ENCODE measurements at places on chromosomes 16 and 17.

GRCh38 chr17:58414596-58414997, 2.7 kb downstream of the RNF43 start:
- no peak for DNase-seq

- DNase-seq: no peak
Measured at GRCh38 chr17:63116967-63117830, 151.2 kb downstream of the TANC2 start.

DNA sequence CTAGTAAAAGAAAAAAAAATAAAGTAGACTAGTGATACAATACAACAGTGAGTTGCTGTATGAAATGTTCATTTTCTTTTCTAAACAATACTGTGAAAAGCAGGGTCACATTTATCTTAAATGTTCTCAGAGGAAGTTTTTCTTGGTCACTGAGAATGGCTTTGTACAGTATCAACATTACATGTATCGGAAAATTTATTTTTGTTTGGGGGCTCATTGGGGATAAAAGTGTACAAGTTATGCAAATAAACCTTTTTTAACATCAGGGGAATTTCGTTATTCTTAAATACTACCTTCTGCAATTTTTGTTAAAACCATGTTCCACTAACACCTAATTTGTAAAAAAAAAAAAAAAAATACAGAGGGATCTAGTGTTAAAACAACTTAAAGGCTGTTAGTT, 8.7 kb upstream of the ZNF594 start:
- DNase-seq: no peak

DNA sequence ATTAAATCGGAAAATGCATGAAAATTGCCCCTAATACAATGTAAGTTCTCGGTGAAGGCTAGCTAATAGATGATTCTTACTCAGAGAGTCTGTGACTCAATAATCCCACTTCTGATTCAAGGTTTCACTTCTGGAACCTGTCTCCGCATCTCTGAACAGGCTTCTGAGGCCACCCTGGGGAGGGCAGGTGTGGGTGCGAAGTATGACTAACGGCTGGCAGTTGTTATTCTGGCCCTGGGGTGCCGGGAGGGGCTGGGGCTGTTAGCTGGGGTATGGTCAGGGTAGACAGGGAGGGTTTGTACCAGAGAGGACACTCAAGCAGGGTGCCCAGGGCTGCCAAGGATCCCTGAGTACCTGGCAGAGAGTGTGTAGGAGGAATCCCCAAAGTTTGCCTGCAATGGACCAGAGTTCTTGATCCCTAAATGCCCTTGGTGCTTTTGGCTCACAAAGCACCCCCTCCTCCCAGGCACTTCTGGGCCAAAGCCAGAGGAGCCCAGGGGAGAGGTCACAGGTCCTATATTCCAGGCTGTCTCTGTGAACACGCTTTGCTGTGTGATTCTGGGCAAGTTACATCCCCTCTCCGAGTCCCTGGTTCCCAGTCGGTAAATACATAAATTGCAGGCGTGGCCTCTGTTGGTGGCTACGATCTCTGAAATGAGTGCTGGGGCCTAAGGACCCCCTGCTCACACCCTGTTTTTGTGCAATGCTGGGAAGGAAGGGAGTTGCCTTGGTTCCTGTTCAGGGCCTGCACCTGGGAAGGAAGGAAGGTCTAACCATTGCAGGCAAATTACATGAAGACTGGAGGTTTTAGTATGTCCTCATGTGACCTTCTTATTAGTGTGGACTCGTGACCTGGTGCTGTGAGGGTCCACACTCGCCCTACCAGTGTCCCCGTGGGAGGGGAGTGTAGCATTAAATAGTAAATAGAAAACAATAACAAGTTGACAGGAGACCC, 49.9 kb upstream of the CPNE2 start:
- peak; percentile 73 for DNase-seq

GRCh38 chr17:82447876-82448275, 2.7 kb downstream of the CYBC1 start:
- DNase-seq: no peak

DNA sequence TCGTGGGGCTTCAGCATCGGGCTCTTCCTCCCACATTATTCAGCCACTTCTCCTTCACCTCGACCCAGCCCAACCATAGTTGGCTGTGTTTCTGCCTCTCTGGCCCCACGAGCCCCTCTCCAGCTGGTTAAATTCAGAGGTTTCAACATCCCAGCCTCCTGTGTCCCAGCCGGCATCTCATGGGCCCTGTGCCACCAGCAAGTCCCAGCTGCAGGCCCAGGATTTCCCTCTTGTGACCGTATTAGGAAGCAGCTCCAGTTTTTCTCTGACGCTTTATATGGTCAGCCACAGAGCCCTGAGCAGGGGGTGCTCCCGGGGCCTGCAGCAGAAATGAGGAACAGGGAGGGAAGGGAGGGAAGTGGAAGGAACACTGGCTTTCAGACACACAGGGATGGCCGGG, 27.4 kb downstream of the MYH11 start:
- DNase-seq: no peak

- DNase-seq: no peak
Measured at GRCh38 chr16:66948134-66948836, 12.8 kb upstream of the CES3 start.

GRCh38 chr16:78972986-78973385, 627.6 kb downstream of the MAF start:
- DNase-seq: no peak

- DNase-seq: no peak
Measured at GRCh38 chr17:50026046-50026675, 29.7 kb upstream of the ITGA3 start.

- no peak for DNase-seq
Measured at GRCh38 chr17:4167786-4168185, 24.8 kb downstream of the CYB5D2 start.

GRCh38 chr16:4314532-4315185, 1.2 kb upstream of the GLIS2 start:
- DNase-seq: no peak

DNA sequence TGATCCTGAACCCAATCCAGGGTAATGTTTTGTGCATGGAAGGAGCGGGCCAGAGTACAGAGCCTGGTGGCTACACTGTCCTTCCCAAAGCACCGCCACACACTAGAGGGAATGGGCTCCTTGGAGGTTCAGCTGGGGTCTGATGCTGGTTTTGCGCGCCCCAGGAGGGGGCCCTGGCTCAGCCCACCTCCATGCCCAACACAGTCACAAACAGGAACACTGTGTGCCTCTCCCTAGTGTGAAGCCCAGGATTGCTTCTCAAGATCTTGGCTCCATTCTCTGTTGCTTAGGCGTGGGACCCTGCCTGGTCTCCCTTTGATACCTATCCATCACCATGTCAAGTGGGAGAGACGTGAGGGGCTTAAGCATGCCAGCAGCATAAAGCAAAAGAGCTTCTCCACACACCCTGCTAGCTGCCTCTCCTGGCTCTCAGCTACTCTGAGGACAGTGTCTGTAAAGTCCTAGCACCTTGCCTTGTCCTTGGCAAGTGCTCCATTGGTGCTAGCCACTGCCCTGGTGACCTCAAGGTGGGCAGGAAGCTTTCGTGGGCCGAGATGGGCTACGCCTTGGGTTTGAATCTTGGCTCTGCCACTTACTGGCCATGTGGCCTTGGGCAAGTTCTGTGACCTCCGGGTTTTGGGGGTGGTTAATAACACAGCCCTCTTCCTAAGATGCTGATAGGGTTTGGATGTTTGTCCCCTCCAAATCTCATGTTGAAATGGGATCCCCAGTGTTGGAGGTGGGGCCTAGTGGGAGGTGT, 122.2 kb downstream of the C16orf78 start:
- no peak for DNase-seq

GRCh38 chr16:2974319-2975056, 5.3 kb downstream of the PAQR4 start:
- no peak for DNase-seq

DNA sequence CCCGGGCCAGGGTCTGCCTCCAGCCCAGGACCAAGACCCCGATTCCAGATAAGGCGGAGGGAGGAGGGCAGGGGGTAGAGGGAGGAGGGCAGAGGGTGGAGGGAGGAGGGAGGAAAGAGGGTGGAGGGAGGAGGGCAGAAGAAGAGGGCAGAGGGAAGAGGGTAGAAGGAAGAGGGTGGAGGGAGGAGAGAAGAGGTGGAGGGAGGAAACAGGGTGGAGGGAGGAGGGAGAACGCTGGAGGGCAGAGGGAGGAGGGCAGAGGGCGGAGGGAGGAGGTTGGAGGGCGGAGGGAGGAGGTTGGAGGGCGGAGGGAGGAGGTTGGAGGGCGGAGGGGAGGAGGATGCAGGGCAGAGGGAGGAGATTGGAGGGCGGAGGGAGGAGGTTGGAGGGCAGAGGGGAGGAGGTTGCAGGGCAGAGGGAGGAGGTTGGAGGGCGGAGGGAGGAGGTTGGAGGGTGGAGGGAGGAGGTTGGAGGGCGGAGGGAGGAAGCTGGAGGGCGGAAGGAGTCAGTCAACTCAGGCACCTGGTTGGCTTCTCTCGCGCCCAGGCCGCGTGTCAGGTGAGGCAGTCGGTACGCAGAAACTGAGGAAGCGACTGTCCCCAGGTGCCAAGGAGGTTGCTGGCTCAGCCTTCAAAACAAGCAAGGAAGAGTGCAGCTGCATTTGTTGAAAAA, 65.2 kb downstream of the KLHDC4 start:
- DNase-seq: no peak

GRCh38 chr17:40015005-40015997, at the start of gene CSF3:
Gene CSF3 (plus strand): TSS chr17:40015440. CDS start chr17:40015475, 35 bp downstream.
- DNase-seq: no peak

DNA sequence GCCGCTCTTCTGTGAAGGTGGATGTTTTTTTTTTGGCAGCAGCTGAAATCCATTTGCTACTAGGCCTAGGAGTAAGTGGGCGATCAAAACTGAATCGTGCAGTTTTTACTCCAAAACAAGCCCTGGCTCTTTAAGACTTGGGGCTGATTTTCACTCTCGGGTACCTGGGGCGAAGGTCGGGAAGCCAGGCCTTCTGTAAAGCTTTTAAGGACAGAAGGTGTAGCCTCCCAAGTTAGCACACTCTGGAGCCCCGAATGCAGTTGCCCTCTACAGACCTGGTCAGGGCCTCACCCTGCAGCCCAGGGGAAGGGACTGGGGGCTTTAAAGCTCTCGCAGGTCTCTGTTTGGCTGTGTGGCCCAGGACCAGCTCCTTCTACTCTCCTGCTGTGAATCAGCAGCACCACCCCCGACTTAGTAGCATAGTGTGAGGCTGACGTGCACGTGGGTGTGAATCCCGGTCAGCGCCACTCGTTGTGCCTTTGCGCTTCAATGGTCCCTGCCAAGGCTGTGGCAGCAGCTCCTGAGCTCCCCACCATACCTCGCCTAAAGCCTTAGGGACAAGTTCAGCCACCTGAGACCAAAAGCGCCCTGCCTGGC, 49.9 kb downstream of the TMEM235 start:
- no peak for DNase-seq

DNA sequence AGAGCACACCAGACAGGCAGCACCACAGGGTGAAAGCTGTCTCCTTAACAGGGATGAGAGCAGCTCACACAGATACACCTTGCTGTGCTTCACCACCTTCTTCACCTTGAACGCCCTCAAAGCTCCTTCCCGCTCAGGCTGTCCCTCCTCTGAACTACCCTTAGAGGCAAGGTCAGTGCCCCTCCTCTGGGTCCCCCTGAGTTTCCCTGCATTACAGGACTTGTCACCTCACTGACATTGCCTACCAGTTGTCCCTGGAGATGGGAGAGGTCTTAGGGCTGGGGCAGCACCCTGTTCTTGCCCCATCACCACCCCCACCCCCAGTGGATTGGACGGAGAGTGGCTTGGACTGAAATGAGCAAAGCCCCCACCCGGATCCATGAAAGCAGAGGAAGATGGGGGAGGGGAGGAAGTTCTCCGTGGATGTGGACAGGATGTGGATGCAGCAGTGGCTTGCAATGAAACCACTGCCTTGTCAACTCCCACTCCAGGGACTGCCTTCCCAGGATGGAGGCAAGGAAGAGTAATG, 73.2 kb upstream of the CDH5 start:
- DNase-seq: no peak

- no peak for DNase-seq
Measured at GRCh38 chr16:27258241-27258734, 10.3 kb downstream of the NSMCE1 start.

- no peak for DNase-seq
Measured at GRCh38 chr16:46743232-46743719, 4.9 kb downstream of the MYLK3 start.

GRCh38 chr16:80346111-80346632, 194.6 kb upstream of the DYNLRB2 start:
- no peak for DNase-seq

- DNase-seq: no peak
Measured at GRCh38 chr16:83901101-83901500, 2.2 kb downstream of the MLYCD start.

- no peak for DNase-seq
Measured at GRCh38 chr17:67128700-67129099, 84.3 kb downstream of the CACNG1 start.

DNA sequence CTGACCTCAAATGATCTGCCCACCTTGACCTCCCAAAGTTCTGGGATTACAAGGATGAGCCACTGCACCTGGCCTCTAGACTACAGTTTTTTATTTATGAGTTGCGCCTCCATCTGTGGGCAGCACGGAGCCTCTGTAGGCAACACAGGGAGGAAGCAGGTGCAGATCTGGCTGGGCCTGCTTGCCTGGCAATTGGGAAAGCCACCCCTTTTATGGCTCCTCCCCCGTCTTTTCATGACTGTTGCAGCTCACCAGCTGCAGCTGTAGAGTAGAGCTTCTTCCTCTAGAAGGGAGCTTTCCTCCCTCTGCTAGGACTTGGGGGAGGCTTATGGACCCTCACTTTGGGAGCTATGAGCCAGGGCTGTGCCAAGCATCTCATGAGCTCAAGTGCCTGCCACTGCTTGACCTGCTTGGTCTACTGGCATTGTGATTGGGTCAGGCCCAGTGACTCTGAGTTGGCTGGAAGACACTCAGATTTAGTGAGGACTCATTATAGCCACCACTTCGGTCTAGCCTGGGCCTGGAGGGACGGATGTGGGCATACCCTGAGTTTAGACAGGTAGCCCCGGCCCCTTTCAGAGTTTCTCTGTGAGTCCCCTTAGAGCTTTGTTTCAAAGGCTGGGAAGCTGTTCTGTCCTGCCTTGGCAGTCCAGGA, 6.9 kb upstream of the SLC7A6 start:
- DNase-seq: no peak

- no peak for DNase-seq
Measured at GRCh38 chr17:42653179-42654124, 5.6 kb upstream of the TUBG2 start.

DNA sequence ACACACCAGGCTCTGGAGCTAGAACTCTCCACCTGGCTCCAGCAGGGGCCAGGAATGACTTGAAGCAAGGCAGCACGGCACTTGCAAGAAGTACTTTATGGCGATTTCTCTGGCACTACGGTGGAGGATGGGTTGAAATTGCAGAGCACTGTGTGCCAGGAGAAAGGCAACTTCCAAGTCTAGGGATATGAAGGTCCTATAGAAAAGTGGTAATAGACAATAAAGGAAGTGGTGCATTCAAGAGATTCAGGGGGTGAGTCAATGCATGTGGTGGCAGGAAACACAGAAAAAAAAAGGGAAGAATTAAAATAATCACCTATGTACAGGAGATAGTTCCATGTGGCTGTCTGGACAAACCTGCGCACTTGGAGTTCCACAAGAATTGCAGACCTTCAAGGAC, 240.3 kb upstream of the DYNLRB2 start:
- no peak for DNase-seq

GRCh38 chr17:43449470-43450248, 34.1 kb upstream of the DHX8 start:
- no peak for DNase-seq

Data from stimulated activated CD4-positive, alpha-beta T cell treated with anti-CD3 and anti-CD28 coated beads, TNF-alpha, amount 100 ng/mL, for 24 hours (primary cell).